ENCODE measurements at places on chromosomes 12 and 14.

DNA sequence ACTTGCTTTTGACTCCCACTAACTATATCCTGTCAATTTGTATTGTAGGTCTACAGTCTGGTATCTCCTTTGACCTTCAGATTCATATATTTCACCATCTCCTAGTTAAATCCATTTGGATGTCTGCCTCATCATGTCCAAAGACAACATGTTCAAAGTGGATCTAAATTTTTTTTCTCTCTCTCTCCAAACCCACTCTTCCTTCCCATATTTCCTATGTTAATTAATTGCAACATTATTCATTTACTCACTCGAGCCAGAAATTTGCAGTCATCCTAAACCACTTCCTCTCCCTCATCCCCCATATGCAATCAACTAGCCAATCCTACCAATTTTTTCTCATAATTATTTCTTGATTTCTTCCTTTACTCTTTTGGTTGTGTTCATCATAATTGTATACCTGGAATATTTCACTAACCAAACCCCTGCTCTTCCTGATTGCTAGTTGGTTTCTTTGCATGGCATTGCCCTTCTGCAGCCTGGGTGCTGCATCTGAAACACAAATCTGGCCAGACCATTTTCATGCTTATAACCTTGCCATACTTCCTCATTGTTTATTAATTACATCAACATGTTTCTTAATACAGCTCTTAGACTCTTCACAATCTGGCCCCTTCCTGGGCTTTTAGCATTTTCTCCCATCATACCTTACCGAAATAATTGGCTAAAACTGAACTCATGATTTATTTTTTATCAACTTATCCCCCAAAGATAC lies 442.2 kb downstream of the ADAMTS20 start:
- DNase-seq: no peak

DNA sequence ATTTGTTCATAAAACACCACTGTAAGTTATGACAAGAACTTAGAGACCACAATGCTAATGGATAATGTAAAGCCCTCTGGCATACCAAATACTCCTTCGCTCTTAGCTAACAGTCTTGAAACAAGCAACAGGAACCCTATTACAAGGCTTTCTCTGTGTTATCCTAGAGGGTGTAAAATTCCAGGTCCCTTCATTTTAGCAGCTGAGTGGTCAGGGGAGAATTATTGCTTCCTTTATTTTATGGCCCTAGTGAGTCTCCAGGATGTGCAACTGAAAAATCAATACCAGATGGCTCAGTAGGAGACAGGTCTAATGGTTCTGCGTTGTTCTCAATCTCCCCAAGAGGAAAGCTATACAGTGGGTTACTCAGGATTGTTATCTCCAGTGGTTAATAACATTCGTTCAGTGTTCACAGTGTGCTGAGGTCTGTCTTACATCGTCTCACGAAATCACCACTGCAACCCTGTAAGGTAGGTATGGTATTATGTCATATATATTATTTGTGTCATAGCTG lies 172.7 kb upstream of the CNOT2 start:
- DNase-seq: no peak

DNA sequence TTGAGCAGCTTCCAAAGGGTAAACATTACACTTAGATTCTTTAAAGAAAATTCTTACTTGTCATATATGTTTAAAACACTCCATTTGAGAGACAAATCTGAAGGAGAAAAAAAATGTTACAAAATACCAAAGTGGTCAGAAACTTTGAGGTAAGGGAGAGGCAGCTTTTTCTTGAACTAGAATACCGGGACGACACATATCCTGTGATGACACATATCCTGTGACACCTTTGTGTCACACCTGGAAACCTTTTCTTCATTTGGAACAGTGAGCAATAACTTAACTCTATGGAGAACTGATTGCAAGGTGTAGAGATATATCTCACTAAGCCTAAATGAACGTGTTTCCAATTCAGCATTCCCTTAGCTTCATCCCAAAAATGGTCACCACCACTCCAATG lies 4.6 kb upstream of the GRIN2B start:
- DNase-seq: no peak

- no peak for DNase-seq
Measured at GRCh38 chr12:30784508-30784907, 29.8 kb upstream of the CAPRIN2 start.

DNA sequence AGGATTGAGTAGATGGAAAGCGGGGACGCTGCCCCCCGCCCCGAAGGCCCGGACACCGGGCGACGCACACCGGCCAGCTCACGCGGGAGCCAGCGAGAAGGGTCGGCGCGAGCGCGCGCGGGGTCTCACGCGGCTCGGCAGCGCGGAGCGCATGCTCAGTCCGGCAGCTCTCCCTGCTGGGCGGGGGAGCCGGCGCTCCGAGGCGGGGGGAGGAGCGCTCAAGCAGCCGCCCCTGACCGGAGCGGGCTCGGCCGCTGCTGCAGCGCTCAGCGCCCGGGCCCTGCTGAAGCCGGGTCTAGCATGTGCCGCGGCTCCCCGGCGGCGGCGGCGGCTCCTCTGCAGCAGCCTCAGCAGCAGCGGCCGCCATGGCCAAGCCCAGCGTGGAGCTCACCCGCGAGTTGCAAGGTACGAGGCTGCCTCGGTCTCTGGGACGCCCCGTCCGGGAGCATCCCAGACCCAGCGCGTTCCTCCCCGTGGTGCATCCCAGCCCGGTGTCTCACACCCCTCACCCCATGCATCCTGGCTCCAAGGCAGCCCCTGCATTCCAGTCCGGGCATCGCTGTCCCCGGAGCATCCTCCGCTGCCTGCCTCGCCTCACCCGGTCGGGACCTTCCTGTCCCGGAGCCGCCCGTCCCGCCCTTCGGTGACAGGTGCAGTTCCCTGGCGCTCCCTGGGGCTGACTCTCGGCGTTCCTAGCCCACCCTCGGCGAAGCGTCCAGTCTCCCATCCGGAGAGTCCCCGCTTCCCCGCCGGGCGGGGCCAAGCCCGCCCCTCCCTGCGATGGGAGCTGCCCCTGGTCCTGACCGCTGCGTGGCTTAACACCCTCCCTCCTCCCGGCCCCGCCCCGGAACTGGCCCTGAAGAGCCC lies at the start of gene CARMIL3:
Gene CARMIL3, plus strand, starts transcription at position 221 of the 867 bp plus-strand sequence. Its CDS starts 145 bp downstream, at position 366.
- peak; percentile 61 for DNase-seq

GRCh38 chr12:124608450-124608870 lies 41.0 kb upstream of the NCOR2 start:
- DNase-seq: peak; percentile 39

- no peak for DNase-seq
Measured at GRCh38 chr14:69354383-69355153, 43.5 kb downstream of the ERH start.

DNA sequence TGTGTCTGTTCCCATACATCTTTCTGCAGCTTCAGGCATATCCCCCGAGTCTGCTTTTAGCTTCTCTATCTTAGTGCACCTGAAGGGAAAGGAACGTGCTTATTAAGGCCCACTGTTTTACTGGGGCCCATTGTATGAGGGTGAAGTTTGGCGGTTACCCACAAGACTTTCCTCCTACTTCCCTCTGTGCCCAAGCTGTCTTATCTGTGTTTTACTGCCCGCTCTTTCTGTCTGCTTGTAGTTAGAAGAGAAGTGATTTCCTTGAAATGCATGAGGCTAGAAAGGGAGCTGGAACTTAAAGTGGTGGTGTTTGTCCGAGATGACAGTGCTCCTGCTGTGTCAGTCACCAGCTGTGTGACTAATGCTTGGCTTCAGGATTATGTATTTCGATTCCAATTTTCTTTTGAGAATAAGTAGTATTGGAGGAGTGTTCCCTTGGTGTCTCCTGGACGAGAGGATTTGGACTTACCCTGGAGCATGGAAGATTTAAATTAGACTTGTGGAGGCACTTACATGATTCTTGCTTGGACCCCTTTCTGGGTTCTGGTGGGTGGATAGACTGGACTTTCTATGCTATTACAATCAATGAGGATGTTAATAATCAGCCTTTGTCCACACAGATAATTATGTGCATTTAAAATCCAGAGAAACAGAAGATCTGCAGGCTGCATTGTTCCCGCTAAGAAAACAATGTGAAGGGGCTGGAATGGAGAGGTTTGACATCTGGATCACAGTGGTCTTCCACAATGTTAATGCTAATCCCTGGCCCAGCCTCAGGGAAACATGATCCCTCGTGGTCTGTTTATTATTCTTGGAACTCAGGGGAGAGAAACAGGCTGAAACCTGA lies 13.9 kb upstream of the KRT86 start:
- DNase-seq: no peak

GRCh38 chr12:124514145-124514995 lies 53.0 kb downstream of the NCOR2 start:
- DNase-seq: no peak

- DNase-seq: no peak
Measured at GRCh38 chr14:45897439-45897838, 644.4 kb upstream of the MIS18BP1 start.

DNA sequence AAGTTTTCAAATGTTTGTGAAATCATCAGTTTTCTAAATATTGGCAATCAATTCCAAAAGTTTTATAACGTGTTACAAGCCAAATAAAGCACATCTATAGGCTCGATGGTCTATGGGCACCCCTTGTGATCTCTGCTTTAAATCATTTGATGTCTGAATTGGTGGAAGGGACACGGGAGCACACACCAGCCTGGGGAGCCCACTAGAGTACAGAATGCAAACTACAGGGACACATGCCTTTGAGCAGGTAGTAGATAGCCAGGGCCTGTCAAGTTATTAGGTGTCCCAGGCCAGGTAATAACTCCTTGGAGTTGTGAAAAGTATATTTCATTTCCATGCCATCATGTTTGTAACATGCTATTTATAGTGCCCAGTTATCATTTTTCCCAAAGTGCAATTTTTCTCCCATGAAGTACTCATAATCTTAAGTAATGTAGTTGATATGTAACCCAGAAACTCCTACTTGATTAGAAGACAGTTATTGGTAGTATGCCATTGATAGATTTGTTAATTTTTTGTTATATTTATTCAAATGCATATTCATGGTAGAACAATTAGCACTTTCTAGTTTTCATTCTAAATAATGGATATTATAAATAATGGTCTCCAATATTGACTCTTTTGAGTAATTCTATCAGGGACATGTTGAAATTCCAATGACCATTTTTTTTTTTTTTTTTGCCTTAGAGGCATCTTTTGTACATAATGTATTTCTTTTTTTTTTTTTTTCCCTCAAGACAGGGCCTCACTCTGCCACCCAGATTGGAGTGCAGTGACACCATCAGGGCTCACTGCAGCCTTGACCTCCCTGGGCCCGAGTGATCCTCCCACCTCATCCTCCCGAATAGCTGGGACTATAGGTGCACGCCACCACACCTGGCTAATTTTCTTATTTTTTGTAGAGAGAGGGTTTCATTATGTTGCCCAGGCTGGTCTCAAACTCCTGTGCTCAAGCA lies 96.9 kb upstream of the FGD4 start:
- peak; percentile 68 for DNase-seq

- DNase-seq: no peak
Measured at GRCh38 chr12:128664501-128664900, 159.3 kb downstream of the SLC15A4 start.

- no peak for DNase-seq
Measured at GRCh38 chr12:7905071-7905470, 30.9 kb downstream of the SLC2A3 start.

DNA sequence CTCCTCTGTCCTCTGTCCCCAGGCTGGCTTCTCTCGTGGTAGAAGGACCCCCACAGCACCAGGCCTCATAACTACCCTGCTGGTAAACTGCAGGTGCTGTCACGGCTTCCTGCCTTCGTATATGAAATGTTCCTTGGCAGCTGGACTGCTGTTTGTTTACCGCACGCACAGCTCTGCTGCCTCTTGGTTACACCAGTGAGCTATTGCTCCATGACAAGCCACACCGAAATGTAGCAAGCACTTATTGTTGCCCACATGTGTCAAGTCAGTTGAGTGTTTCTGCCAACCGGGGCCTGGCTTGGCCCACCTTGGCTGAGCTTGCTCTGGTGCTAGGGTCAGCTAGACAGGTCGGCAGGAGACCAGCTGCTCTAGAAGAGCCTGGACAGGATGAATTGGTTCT lies 21.7 kb upstream of the TCL1B start:
- DNase-seq: no peak

- no peak for DNase-seq
Measured at GRCh38 chr12:31008241-31008761, 65.4 kb upstream of the DDX11 start.
